ENCODE measurements at places on chromosomes 2 and 18. TPM values are rescaled to one million over a fixed set of nuclear protein-coding genes. Genes with fewer than 3 reads are reported as not detected.

MATN3 gene
- total RNA-seq = 0.29 TPM

SCTR gene
- not detected for total RNA-seq

TXNDC2 gene
- 0.06 TPM for total RNA-seq

SERPINB10 gene
- 1.5 TPM for total RNA-seq

APCDD1 gene
- total RNA-seq = 0.23 TPM

Data from Daoy (cell line).